ENCODE measurements at places on chromosomes 3 and 15.

GRCh38 chr3:151499168-151499567, 38.3 kb upstream of the IGSF10 start:
- DNase-seq, result no peak

GRCh38 chr3:144524531-144524930, 552.9 kb downstream of the DIPK2A start:
- DNase-seq, result no peak

DNA sequence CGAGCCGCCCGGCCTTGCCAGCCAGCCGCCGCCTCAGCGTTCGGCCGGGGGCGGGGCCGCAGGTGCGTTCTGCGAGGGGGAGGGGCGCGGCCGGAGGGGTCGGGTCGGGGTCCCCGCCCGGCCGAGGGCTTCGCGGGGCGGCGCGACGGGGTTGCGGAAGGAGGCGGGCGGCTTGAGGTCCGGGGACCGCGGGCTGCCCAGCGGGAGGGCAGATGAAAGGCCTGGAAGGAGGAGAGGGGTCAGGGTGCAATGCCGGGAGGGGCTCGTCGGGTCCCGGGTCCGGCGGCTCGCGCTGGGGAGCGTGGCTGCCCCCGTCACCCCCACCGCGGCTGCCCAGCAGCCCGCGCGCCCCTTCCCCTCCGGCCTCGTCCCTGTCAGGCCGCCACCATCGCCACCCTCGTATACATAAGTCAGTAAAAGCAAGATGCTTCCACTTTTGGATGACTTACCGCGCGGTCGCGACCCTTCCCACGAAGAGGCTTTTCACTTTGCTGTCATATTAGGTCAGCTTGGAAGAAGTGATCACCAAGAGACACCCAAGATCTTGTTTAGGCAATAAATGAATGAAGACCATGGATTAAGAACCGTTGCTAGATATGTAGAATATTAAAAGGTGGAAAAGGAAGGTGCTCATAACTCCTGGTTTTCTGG, 620 bp upstream of the ANP32A start:
- DNase-seq, result no peak

GRCh38 chr3:67662733-67663132, 8.3 kb upstream of the SUCLG2 start:
- DNase-seq, result no peak

GRCh38 chr15:95558131-95558530, 772.4 kb upstream of the NR2F2 start:
- no peak for DNase-seq

- DNase-seq, result no peak
Observed at GRCh38 chr3:32443478-32443877, 51.8 kb downstream of the CMTM7 start.
